Naive thymus-derived CD4-positive, alpha-beta T cell (primary cell): ENCODE measurements at places on chromosomes 7 and 10. TPM values are rescaled to one million over a fixed set of nuclear protein-coding genes. Genes with fewer than 3 reads are reported as not detected.

GRCh38 chr10:130631142-130632096, 495.2 kb downstream of the GLRX3 start:
- no peaks in the 10 kb centered on the region for H3K4me1 ChIP-seq
- H3K27ac ChIP-seq: no peak overlapping the region
- DNase-seq: no peak
- H3K36me3 ChIP-seq: no peaks in the 10 kb centered on the region

DNA sequence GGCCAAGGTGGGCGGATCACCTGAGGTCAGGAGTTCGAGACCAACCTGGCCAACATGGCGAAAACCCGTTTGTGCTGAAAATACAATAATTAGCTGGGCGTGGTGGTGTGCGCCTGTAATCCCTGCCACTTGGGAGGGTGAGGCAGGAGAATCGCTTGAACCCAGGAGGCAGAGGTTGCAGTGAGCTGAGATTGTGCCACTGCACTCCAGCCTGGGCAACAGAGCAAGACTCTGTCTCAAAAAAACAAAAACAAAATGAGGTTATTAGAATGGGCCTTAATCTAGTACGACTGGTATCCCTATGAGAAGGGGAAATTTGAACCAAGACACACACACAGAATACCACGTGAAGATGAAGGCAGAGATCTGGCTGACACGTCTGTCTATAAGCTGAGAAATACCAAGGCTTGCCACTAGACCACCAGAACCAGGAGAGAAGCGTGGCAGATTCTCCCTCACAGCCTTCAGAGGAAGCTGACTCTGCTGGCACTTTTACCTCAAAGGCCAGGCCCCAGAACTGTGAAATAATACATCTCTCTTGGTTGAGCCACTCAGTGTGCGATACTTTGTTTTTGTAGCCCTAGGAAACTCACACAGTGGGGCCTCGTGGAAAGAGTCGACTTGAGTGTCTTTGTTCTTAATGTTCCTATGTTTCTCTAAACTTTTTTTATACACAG, 59.6 kb downstream of the TMEM209 start:
- H3K36me3 ChIP-seq: no peaks in the 10 kb centered on the region
- H3K27me3 ChIP-seq: no peaks in the 10 kb centered on the region
- no peak overlapping the region for H3K4me3 ChIP-seq
- no peak overlapping the region for H3K27ac ChIP-seq
- peaks cover 11% of the 10 kb centered on the region for H3K4me1 ChIP-seq

GRCh38 chr7:142860968-142861367, 6.1 kb downstream of the EPHB6 start:
- H3K27me3 ChIP-seq: no peaks in the 10 kb centered on the region
- H3K36me3 ChIP-seq: peaks cover 26% of the 10 kb centered on the region
- no peak overlapping the region for H3K27ac ChIP-seq
- H3K4me3 ChIP-seq: no peak overlapping the region

- no peak for DNase-seq
- H3K4me1 ChIP-seq: peaks cover 87% of the 10 kb centered on the region
- H3K27me3 ChIP-seq: no peaks in the 10 kb centered on the region
- H3K4me3 ChIP-seq: peak overlapping the region; percentile 29
- peaks cover 22% of the 10 kb centered on the region for H3K36me3 ChIP-seq
These were observed 32.0 kb downstream of the TSPAN14 start for GRCh38 chr10:80485946-80486764.

The TMEM196 gene
- not detected in 2 replicates for total RNA-seq

- H3K27ac ChIP-seq: no peak overlapping the region
- H3K4me1 ChIP-seq: no peaks in the 10 kb centered on the region
- H3K4me3 ChIP-seq: no peak overlapping the region
- no peaks in the 10 kb centered on the region for H3K27me3 ChIP-seq
These were observed 23.6 kb upstream of the SRI start for GRCh38 chr7:88243345-88243909.

DNA sequence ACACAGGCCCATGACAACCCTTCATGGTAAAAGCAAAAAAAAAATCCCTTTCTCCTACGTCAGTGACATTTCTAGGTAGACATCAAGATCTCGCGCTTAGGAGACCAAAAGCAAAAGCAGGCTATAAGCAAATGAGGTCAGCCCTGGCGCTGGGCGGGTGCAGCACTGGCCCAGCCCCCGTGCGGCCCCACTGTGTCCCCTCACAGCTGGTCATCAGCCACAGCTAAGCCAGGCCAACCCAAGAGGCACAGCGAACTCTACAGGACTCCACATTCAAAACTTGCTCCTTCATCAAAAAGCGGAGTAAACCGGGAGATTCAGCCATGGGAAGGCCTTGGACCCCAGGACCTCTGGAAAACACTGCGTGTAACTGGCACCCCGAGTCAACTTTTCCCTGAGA, 113.7 kb downstream of the PTPRN2 start:
- no peak overlapping the region for H3K27ac ChIP-seq
- no peak for DNase-seq
- no peaks in the 10 kb centered on the region for H3K36me3 ChIP-seq

DNA sequence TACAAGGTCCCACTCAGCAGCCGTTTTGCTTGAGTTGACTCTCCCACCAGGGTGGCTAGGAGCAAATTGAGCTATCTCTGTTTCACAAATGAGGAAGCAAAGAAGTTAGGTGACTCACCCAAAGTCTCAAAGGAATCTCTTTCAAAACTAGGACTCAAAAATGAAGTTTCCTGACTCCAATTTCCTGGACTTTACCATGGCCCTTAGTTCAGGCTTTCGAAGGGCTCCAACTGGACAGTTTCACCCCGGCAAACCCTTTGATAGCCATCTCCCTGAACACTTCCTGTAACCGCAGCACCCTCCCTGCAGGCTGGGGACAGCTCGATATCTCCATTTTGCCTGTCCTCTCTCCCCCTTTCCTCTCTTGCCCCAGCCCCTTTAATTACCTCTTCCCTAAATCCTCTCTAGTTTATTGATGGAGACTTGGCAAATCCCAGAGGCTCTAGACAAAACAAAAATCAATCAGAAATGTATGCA, 4.7 kb upstream of the AFAP1L2 start:
- no peak overlapping the region for H3K27ac ChIP-seq
- H3K27me3 ChIP-seq: no peaks in the 10 kb centered on the region
- no peaks in the 10 kb centered on the region for H3K36me3 ChIP-seq
- DNase-seq: no peak

DNA sequence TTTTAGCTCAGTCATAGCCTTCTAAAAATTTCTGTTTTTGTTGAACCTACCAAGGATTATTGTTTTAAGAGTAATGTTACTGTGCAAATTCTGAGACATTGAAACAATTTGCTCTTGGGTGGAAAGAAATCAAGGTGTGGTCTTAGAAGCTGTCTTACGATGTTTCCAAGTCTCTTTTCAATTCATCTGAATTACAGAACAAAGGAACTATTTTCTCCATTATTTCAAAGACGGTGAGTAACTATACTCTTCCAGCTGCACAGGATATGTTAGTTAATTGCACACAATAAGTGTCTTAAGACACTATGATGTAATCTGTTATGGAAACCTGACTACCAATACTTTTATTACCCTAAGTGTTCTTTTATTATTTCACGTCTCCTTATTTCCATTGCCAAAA, 106.8 kb upstream of the POM121L12 start:
- H3K27me3 ChIP-seq: no peaks in the 10 kb centered on the region
- H3K4me1 ChIP-seq: no peaks in the 10 kb centered on the region
- H3K27ac ChIP-seq: no peak overlapping the region
- DNase-seq: no peak

DNA sequence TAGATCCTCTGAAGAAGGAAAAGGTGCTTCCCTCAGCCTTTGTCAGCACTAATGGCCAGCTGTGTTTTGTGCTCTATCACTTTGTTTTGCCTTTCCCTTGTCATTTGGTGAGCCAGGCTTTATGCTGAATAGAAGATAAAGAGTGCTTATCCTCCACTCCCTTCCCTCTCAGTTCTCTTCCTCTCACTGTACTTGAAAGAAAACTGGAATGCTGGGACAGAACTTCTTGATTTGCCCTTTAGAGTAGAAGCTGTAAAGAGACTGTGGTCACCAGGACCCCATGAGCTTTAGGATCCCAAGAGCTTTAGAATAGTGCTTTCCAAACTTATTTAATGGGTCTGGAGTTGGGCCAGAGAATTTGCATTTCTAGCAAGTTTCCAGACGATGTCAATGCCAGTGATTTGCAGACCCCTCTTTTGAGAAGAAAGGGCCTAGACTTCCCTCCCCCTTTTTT, 81.4 kb downstream of the LRRC4 start:
- H3K27ac ChIP-seq: no peak overlapping the region
- DNase-seq: no peak
- H3K36me3 ChIP-seq: no peaks in the 10 kb centered on the region

The BTBD16 gene
- not detected for total RNA-seq

- DNase-seq: no peak
- no peaks in the 10 kb centered on the region for H3K4me1 ChIP-seq
- no peaks in the 10 kb centered on the region for H3K27me3 ChIP-seq
- H3K27ac ChIP-seq: no peak overlapping the region
- no peaks in the 10 kb centered on the region for H3K36me3 ChIP-seq
- H3K4me3 ChIP-seq: no peak overlapping the region
These were observed 30.0 kb upstream of the SLIT1 start for GRCh38 chr10:97215619-97216260.

GRCh38 chr7:151866761-151867655, 9.9 kb downstream of the PRKAG2 start:
- no peak overlapping the region for H3K27ac ChIP-seq
- no peaks in the 10 kb centered on the region for H3K4me1 ChIP-seq
- H3K27me3 ChIP-seq: no peaks in the 10 kb centered on the region

The INHBA gene
- 0.34 and 0.41 TPM in 2 replicates for total RNA-seq

The OR2A12 gene
- total RNA-seq: not detected

GRCh38 chr7:5704534-5704922, 76.9 kb downstream of the RNF216 start:
- H3K27ac ChIP-seq: no peak overlapping the region
- peak; percentile 72 for DNase-seq
- peaks cover 30% of the 10 kb centered on the region for H3K36me3 ChIP-seq
- no peak overlapping the region for H3K4me3 ChIP-seq

The NPFFR1 gene
- total RNA-seq: not detected in 2 replicates

GRCh38 chr7:11410656-11411644, 421.0 kb downstream of the THSD7A start:
- no peak overlapping the region for H3K27ac ChIP-seq
- H3K27me3 ChIP-seq: no peaks in the 10 kb centered on the region
- H3K4me3 ChIP-seq: no peak overlapping the region
- no peaks in the 10 kb centered on the region for H3K4me1 ChIP-seq
- H3K36me3 ChIP-seq: no peaks in the 10 kb centered on the region
